ENCODE measurements at places on chromosomes 11 and 22. TPM values are rescaled to one million over a fixed set of nuclear protein-coding genes. Genes with fewer than 3 reads are reported as not detected.

GRCh38 chr11:15935373-15935772 lies 421.0 kb downstream of the SOX6 start:
- no peak for DNase-seq

Gene ACRV1
- not detected for polyA plus RNA-seq

GRCh38 chr22:38923463-38924346 lies 33.7 kb upstream of the APOBEC3A start:
- peak; percentile 83 for DNase-seq

Gene MS4A12
- not detected for polyA plus RNA-seq

Gene MIF
- polyA plus RNA-seq, result 582 TPM

DNA sequence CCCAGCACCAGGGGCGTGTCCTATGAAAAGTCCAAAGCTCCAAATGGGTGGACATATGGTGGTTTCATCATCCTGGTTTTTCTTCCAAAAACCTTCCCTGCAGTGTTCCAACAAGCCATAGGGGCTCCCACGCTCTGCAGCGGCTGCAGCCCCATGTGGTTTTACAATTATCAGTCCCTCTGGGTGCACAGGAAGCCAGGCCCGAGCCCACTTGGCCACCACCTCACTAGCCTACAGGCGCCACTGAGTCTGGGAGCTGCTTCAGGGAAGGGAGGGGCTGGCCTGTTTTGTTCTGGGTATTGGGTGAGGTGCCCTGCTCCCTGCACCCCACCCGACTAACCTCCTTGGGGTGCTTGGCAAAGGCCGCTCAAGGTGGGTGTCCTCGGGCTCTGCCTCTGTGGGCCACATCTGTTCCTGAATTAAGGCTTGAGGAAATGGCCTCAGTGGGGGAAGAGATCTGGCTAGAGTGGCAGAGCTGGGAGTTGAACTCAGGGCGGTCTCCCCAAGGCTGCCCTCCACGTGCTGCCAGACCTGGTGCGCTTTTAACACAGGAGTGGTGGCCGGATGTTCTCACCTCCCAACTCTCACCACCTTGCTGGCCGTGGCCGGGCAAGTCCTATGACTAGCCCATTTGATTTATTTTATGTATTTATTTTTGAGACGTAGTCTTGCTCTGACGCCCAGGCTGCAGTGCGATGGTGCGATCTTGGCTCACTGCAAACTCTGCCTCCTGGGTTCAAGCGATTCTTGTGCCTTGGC lies 5.3 kb upstream of the CDC42BPG start:
- no peak for DNase-seq

- DNase-seq, result no peak
Measured at GRCh38 chr11:128040603-128041002, 546.8 kb downstream of the ETS1 start.

Gene RTN4R
- 10.5 TPM for polyA plus RNA-seq

Gene MYRF
- polyA plus RNA-seq, result 0.16 TPM

Gene MPEG1
- not detected for polyA plus RNA-seq

DNA sequence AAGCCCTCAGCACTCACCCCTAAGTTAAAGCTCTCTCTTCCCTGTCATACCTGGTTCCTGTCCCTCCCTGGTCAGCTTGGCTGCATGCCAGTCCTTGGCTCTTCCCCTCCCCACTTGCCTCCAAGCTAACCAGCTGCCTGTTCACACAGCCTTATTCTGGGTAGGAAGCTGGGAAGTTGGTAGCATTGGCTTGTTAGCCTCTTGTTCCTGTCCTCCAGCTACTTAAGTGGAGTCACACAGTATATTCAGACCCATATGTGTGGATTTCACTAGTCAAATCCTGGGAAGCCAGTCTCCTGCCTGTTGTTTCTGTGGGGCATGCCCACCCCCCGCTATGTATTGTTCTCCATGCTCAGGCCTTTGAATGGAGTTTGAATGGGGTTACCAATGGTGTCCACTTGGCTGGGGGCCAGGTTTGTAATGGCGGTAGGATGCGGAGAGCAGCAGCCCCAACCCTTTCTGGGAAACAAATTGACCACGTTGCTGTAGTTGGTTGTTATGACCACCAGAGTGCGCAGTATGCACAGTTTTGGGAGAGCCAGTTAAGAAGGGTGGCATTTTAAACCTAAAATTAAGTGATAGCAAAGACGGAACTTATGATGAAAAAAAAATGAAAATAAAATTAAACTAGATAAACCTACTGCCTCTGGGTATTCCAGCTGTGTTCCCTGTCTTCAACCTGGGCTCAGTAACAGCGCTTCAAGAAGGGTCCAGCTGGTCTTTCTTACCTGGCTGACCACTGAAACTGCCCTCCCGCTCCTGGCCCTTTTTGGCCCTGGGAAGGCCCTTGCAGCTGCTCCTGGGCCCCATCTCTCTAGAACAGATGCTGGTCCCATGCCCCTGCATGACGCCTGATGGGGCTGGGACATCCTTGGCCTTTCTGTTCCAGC lies 10.7 kb upstream of the RPS3 start:
- peak; percentile 61 for DNase-seq

Gene PKDREJ
- polyA plus RNA-seq, result not detected
